Right ventricle myocardium superior (tissue), 1 donor: ENCODE measurements at places on chromosomes 2 and 18. TPM values are rescaled to one million over a fixed set of nuclear protein-coding genes. Genes with fewer than 3 reads are reported as not detected.

Gene TWIST2
- 1.9 TPM for total RNA-seq

Gene STK11IP
- 15.6 TPM for total RNA-seq

Gene LRATD1
- 3.0 TPM for total RNA-seq

Gene CENPA
- total RNA-seq, result 0.51 TPM

Gene C2orf92
- 1.2 TPM for total RNA-seq

Gene TEX44
- total RNA-seq, result not detected

Gene KYNU
- total RNA-seq, result 1.3 TPM

Gene RPS27A
- 443 TPM for total RNA-seq

Gene LYPD6B
- total RNA-seq, result not detected
